ENCODE measurements at places on chromosomes 5 and 9.

DNA sequence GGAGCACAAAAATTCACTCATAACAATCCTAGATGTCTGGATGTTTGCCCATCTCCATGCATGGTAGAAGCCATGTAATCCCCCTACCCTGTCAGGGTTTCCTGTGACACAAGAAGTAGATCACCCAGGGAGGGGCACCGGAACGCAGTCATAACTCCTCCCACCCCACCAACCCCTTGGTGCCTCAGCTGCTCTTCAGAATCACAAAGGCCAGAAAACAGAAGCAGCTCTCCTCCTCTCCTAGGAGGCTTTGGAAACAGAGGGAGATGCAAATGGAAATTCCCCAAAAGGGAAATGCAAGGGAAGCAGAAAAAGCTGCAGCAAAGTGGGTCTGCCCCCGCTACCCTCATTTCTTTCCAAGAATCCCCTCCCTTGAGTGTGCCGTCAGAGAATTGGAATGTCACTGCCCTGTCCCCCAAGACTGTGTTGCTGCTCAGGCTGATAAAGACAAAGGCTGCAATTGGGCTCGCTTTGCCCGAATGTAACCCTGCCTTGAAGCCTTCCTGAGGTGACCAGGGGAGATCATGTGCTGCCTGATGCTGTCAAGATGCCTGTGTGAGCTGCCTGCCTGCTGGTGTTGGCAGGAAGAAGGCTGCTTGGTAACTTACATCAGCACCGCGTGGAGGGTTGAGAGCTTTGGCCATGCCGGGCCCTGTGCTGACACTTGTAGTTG, 65.5 kb upstream of the ABCA1 start:
- DNase-seq, result no peak

GRCh38 chr5:129199308-129199707, 104.8 kb downstream of the ISOC1 start:
- DNase-seq, result no peak

GRCh38 chr5:180161420-180162303, 47.3 kb downstream of the RASGEF1C start:
- no peak for DNase-seq

DNA sequence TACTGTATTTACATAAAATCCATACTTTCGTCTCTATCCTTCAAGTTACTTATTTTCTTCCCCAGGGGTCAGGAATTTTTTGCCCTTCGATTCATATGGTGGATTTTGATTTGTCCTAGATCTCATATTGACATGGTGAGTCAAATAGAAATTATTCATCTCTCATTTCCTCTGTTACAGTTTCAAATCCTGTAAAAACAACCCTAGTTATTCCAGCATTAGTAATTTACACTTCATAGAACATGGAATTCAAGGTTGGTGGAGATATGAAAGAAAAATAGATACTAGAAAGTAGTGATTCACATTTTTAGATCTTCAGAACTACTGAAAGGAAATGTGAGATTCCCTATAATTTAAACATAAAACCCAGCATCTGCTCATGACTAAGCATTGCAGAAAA, 1331.0 kb upstream of the CDH9 start:
- DNase-seq, result no peak

GRCh38 chr9:126360073-126360472, 33.4 kb downstream of the MVB12B start:
- no peak for DNase-seq

DNA sequence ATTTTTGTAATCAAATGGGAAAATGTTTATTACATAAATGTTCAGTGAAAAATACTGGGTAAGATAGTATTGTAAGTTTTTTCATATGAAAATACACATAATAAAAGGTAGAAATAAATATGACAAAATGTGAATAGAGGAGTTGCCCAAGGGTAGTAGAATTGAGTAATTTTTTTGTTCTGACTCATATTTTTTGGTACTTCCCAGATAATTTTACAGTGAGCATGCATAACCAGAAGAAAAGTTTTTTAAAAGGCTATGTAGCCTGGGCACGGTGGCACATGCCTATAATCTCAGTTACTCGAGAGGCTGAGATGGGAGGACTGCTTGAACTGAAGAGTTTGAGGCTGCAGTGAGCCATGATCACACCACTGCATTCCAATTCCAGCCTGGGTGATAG, 116.9 kb downstream of the PIP5K1B start:
- no peak for DNase-seq

GRCh38 chr5:135332519-135333150, 66.4 kb downstream of the MACROH2A1 start:
- DNase-seq, result no peak

- DNase-seq, result no peak
Measured at GRCh38 chr9:91945277-91946085, 4.5 kb downstream of the ROR2 start.

DNA sequence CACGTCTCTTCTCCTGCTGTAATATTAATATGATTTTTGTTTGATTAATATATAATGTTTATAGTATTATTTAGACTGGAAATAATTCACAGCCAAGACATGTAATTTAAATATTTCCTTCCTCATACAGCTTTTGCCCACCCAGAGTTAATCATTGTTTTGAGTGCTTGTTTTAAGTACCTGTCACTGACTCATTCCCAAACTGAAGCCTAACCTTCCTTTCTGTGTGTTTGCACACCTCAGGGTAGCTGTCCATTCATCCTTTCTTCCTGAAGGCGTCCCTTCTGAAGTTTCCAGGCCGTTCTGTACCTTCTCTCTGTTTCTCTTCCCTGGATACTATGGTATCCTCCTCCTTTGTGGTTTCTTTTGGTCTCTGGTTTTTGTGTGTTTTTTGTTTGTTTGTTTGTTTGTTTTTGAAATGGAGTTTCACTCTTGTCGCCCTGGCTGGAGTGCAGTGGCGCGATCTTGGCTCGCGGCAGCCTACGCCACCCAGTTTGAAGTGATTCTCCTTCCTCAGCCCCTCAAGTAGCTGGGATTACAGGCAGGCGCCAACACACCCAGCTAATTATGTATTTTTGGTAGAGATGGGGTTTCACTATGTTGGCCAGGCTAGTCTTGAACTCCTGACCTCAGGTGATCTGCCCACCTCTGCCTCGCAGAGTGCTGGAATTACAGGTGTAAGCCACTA, 312.4 kb downstream of the DOCK8 start:
- DNase-seq, result no peak

GRCh38 chr5:150662731-150663516, 1.9 kb downstream of the MYOZ3 start:
- DNase-seq, result no peak

DNA sequence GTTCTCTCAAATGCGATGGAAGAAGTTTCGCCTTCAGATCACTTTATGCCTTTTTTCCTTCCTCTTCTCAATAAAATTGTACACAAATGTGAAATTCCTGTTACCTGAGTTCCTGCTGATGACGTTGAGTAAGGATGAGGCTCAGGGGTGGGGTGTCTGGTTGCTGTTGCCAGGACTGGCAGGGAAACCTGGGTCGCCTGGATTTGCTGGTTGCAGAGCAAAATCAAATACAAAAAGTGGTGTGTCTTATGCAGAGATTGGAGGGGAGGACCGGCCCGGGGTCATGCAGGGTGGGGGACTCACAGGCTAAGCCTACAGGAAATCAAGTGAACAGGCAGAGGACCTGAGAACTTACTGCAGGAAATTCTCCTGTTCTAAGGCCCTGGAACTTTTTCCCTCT, 39.2 kb downstream of the ANXA2R start:
- DNase-seq, result no peak

- DNase-seq, result no peak
Measured at GRCh38 chr9:72480921-72481320, 40.5 kb upstream of the TMC1 start.

- DNase-seq, result peak; percentile 77
Measured at GRCh38 chr5:100903039-100903887, at the start of gene ST8SIA4. Gene ST8SIA4 (minus strand): TSS chr5:100903282. CDS start chr5:100902955, 327 bp downstream.

GRCh38 chr9:69549310-69550202, 122.6 kb downstream of the APBA1 start:
- no peak for DNase-seq

GRCh38 chr9:36264896-36265295, 6.6 kb upstream of the GNE start:
- no peak for DNase-seq

Data from stimulated activated CD8-positive, alpha-beta memory T cell treated with anti-CD3 and anti-CD28 coated beads, Interleukin-15, amount 100 ng/mL, for 4 hours (primary cell).